ENCODE measurements at places on chromosomes 2 and 18. TPM values are rescaled to one million over a fixed set of nuclear protein-coding genes. Genes with fewer than 3 reads are reported as not detected.

DNA sequence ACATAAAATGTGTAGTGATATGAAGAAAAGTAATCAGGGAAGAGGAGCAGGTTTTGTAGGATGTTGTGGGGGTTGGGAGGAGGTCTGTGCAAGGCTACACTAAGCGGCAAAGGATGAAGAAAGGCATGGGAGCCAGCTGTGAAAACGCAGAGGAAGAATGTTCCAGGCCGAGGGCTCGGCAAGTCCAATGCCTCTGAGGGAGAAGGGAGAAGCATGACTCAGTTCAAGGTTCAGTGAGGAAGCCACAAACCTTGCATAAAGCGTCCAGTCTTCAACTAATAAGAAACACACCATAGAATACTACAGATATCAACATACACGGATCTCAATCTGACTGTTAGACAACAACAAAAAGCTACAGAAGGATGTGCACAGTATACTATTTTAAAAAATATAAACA, 16.2 kb downstream of the EPB41L3 start:
- no peak for DNase-seq

GRCh38 chr2:8090748-8091700, 590.8 kb upstream of the ID2 start:
- no peak for DNase-seq

Gene FRZB
- total RNA-seq = 0.08 TPM

- DNase-seq = no peak
Measured at GRCh38 chr18:14949800-14950664, 202.1 kb downstream of the ANKRD30B start.

DNA sequence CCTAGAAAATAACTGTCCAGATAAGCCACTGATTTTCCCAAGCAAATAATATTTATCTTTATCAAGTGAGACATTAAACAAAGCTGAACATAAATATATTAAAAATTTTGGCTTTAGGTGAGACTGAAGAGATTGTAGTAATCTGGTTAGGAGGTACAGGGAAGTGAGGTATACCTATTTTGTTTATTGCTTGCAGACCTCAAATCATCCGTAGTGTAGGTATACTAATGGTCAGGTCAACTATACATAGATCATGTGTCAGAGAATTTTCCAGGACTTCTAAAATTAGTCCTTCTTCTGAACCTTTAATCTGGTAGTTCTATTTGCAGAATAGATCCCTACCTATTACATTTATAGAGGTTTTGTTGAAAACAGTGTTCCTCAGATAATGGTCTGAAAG, 41.5 kb downstream of the SP140 start:
- no peak for DNase-seq

GRCh38 chr2:234006501-234006900, 44.0 kb upstream of the SPP2 start:
- no peak for DNase-seq

Gene CCDC74B
- 9.8 TPM for total RNA-seq

GRCh38 chr2:237136824-237137223, 51.1 kb downstream of the COPS8 start:
- no peak for DNase-seq

Gene RIT2
- total RNA-seq = not detected

Gene MAPRE3
- 11.6 TPM for total RNA-seq

DNA sequence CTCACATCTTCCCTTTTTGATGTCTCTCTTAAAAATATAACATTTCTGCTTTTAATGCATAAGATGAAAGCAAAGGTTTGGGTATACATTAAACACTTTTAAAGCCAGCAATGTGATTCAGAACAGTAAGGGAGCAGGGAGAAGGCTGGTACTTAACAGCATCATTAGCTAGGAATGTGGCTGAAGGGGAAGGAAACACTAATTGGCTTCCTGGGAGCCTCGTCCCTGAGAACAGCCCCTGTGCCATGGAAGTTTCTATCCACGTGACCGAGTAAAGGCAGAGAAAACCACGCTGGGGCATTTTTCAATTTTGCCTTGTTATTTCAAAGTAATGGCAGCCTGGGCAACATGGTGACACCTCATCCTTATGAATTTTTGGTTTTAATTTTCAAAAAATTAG, 109.2 kb upstream of the GPC1 start:
- no peak for DNase-seq

Gene FSIP2
- 0.03 TPM for total RNA-seq

GRCh38 chr2:202909394-202910192, 1.9 kb downstream of the WDR12 start:
- no peak for DNase-seq

Gene LOXHD1
- not detected for total RNA-seq

DNA sequence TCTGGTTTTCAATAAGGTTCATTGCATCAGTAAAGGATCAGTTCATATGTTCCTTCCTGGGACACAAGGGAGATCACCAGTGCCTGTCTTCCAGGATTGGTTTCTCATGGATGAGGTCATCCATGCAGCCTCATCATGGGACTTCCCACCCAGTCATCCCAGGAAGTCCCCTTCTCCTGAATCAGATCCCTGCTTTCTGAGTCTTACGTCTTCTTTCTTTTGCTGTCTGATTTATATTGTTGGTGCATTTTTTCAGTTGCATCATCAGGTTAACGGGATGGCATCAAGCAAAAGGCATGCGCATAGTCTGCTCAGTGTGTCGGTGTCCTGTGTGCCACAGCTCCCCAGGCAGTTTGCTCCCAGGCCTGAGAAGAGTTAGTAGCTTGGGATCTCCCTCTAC, 105.9 kb downstream of the SOX11 start:
- DNase-seq = no peak

Gene SERPINB2
- not detected for total RNA-seq

DNA sequence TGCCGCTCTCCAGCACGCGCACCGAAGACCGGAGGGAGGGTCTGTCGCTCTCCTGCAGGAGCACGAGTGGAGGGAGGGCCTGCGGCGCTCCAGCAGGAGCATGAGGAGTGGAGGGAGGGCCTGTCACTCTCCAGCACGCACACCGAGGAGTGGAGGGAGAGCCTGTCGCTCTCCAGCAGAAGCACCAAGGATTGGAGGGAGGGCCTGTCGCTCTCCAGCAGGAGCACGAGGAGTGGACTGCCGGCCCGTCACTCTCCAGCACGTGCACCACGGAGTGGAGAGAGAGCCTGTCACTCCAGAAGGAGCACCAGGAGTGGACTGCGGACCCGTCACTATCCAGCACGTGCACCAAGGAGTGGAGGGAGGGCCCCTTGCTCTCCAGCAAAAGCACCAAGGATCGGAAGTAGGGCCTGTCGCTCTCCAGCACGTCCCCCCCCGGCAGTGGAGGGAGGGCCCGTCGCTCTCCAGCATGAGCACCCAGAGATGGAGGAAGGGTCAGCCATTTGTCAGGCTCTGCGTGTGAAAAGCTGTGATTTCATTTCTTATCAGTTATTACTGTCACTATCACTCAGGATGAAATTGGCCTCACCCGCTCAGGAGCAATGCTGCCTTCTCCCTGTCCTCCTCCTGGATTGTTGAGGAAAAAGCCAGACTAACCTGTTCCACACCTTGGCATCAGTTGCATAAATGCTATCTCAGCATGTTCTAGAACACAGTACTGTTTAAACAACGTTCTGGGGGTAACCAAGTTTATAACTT, 35.9 kb downstream of the ADI1 start:
- DNase-seq = no peak

Gene ASB18
- not detected for total RNA-seq

DNA sequence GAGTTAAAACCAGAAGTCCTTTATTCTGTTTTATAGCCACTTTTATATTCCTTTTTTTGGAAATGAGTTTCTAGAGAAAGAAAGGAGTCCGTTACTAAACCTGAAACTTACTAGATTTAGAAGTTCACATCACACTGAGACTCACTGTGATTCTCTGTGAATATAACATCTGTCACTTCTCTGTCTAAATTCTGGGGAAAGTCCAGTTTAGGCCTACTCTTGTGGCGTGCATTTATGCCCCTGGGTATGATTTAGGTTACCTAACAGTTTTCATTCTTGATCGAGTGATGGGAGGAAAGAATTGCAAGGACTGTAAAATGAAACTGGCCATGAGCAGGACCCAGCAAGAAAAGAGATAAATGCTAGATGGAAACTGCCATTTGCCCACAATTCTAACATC, 449.6 kb downstream of the SPAG16 start:
- no peak for DNase-seq

Measured in Panc1 (cell line).